ENCODE measurements at places on chromosomes 11 and 22.
A peak's percentile ranks its signal among the peaks of the same experiment; 100 is the strongest.

- DNase-seq = no peak
These were observed 138.1 kb downstream of the TBC1D22A start for GRCh38 chr22:46900549-46900948.

- DNase-seq = peak; percentile 15
These were observed 13.6 kb upstream of the OR51S1 start for GRCh38 chr11:4862447-4863236.

- no peak for DNase-seq
These were observed 14.0 kb downstream of the RAC2 start for GRCh38 chr22:37229805-37230672.

DNA sequence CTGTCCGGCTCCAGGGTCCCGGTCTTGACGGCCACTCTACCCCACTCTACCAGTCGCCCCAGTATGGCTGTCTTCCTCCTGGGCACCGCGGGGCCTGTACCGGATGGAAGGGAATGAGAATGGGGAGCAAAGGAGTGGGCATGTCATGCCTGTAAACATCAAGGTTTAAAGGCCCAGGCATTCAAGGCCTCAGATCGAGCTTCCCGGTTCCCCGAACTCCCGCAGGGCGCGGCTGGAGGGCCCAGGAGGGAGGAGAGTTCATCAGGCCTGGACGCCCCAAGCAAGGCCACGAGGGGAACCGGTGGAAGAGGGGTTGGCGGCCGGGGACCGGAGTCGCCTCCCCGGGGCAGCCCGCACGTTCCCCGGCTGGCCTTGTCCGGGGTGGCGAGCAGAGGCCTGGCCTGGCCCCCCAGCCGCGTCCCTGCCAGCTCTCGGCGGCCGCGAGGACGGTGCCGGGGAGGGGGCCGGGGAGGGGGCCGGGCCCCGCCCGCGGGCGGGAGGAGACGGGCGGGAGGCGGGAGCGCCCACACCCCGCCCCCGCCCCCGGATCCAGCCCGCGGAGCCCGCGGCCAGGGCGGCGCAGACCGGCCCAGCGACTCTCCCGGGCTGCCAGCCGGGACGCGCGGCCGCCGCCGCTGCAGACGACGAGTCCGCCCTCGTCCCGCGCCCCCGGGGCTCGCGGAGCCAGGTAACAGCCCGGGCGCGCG lies at the start of gene CDC42EP1:
Gene CDC42EP1, plus strand, starts transcription at position 580 of the 707 bp plus-strand sequence. CDS start 5,870 bp downstream, outside the sequence.
- DNase-seq = no peak

DNA sequence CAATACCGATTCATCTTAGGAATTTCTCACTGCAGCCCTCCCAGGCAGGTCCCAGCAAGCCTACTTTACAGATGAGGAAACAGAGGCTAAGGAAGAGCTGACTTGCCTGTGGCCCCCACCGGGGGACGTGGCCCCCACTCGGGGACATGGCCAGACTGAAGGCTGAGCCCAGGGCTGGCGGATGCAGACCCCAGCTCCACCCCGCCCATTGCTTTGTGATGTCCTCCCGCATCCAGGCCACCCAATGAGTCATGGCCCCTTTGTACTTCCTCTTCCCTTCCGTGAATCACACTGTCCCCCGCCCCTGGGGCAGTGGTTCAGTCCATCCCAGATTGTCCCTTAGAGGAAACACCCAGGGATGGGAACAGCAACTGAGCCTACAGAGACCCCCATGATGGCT lies 116.0 kb upstream of the ANO1 start:
- DNase-seq = no peak
